Activated CD8-positive, alpha-beta memory T cell treated with anti-CD3 and anti-CD28 coated beads, Interleukin-2, amount 10 ng/mL, durations not matched to agents 7 days and 5 days (primary cell): ENCODE measurements at places on chromosomes 1 and 21. TPM values are rescaled to one million over a fixed set of nuclear protein-coding genes. Genes with fewer than 3 reads are reported as not detected.
A peak's percentile ranks its signal among the peaks of the same experiment; 100 is the strongest.

DNA sequence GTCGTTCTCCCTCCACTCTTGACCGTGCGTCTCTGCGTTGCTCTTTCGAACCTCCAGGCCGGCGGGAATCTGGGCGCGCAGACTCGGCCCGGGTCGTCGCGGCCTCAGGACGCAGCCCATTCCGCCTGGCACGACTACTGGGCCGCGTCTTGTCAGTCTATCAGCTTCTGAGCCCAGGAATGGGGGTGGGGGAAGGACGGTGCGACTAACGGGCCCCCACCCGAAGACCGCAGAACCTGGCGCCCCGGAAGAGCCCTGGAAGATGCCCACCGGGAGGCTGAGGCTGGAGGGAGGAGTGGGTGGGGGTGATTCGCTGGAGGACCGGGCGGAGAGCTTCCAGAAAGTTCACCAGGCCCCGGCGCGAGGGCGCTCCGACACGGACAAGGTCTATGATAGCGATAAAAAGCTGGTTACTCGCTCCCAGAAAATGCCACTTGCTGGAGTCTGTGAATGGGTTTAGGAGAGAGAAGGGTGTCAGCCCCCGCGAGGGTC lies 1.7 kb upstream of the DMRTA2 start:
- no peak for DNase-seq

FAM78B gene
- 0.82 TPM for total RNA-seq

DNA sequence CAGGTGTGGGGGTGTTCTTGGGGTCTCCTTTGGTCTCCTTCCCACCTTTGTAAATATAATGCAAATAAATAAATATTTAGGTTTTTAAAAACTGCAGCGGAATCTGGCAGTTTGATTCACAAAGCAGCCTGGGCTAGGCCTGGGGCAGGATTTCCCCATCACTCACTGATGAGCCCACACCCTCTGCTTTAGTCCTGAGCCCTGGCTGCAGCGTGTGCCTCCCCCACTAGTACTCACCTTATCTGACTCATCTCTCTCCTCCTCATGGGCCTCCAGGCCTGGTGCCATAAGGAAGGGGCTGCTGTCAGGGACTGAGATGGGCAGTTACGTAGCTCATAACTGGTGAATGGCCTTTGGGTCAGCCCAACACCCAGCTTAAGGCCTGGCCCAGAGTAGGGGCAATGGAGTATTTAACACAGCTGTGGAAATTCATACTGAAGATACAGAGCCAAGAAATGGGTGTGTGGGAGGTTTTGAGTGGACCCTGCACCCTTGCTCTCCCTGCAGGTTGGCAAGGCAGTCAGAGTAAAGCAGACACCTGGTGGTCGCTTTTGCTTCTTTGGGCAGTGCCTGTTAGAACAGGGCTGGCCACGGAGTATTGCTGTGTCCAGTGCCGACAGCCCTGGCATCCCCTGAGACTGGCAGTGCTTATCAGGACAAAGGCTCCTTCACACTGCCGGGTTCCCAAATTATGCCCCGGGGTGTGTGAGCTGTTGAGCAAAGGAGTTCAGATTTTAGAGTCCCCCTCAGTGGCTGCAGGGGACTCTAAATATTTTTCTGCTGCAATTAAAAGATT lies 39.7 kb downstream of the AZIN2 start:
- peak; percentile 36 for DNase-seq

DNA sequence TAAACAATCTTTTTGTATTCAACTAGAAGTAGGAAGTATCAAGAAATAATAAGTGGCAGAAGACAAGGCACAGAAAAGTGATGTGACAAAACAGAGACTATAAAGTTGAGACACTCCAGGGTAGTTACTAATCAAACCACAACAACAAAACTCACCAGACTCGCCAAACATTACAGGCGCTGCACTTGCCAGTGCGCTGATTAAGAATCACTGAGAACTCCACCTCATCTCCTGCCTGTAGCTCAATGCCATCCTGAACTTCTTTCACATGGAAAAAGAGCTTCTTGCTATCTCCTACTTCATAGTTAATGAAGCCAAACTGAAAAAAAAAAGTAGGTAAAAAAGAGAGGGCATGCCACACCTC lies 2.8 kb upstream of the NRAS start:
- no peak for DNase-seq

DNA sequence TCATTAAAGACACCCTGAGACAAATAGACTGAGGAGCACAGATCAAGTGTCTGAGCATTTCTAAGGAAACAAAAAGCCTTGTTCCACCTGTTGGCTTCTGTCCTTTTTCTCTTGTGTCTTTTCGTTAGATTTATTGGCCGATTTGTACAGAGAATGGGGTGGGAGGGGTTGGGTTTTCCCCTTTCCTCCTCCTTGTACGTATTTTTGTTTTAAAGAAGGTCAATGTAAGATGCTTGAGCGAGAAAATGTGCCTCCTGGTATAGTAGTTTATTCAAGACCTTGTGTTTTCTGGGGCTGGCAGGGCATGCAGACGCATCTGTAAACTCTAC lies 1.2 kb downstream of the BCL9 start:
- no peak for DNase-seq

IL20 gene
- total RNA-seq: not detected

RGS13 gene
- total RNA-seq: 0.37 TPM

AMY2A gene
- not detected for total RNA-seq

GRCh38 chr1:175015243-175015642 lies 8.0 kb downstream of the MRPS14 start:
- no peak for DNase-seq

S100A16 gene
- total RNA-seq: not detected

RIPK4 gene
- not detected for total RNA-seq

GRCh38 chr1:170284951-170285350 lies 139.2 kb downstream of the NTMT2 start:
- no peak for DNase-seq

EFNA4 gene
- 5.3 TPM for total RNA-seq

DNA sequence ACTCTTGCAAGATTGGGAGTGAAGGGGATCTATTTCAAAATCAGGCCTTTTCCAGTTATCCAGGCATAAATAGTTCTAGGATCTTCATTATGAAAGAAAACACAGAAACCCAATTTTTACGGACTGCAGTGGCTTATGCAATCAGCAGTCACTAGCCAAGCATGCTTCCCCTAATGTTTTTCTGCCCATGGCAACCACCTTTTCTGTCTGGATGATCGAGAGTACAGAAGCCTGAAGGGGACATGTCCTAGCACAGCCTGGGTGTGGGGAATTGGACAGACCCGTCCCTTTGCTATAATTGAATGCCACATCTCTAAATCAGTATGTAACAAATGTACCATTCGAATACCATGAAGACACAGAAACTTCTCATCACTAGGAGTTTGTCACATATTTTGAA lies 29.8 kb upstream of the NCAM2 start:
- DNase-seq: no peak

MTARC1 gene
- not detected for total RNA-seq

DNA sequence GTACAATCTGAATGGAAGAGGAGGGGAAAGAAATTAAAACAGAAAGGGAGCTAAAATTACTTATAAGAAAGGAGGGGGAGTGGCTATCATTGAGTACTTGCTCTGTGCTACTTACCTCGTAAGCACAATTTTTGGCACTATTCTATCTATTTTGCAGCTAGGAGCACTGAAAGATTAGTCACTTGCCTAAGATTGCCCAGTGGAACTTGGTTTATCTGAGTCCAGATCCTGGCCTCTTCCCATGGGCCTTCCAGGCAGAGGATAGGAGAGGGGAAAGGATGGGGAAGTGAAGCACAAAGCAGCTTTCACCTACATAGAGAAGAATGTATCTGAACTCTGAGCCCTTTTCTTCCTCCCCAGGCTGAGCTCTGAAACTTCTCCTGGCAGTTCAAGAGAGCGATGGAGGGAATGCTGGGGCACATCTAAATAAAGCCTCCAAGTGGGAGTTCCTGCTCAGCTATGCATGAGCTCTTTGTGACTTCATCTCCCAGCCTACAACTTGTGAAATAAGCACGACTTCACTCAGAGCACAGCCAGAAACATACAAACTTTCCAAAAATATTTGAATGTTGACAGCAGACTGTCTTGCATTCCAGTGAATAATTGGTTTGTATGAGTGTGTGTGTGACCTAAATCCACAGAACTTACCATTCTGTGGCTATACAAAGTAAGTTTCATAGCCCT lies 29.4 kb downstream of the HMGB4 start:
- DNase-seq: no peak

DNA sequence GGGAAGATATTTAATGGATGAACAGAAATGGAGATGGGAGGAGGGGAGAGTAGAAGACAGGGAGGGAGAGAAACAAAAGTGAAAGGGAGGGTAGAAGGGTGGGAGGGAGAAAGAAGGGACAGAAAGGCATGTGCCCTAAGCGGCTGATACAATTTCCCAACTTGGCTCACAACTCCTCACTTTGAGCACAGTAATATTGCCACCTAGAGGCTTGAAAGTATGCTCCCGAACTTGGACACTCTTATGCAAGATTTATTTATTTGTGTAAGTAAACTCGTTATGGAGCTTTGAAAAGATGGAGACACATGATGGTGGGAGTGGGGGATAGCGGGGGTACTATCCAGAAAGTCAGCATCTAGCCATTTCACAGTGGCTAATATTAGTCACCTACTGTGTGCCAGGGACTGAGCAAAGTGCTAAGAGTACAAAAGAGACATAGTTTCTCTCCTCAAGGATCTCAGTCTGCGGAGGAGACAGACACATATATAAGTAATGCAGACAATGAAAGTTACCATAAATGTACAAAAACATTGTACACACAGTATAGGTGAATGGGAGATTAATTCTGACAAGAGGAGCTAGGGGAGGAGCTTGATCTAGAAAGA lies 189.7 kb downstream of the SEC16B start:
- no peak for DNase-seq

GRCh38 chr1:174797398-174797797 lies 202.3 kb upstream of the CACYBP start:
- DNase-seq: no peak

- no peak for DNase-seq
Observed at GRCh38 chr1:39632323-39632681, 7.1 kb downstream of the HEYL start.
